ENCODE measurements at places on chromosomes 16 and 17.

DNA sequence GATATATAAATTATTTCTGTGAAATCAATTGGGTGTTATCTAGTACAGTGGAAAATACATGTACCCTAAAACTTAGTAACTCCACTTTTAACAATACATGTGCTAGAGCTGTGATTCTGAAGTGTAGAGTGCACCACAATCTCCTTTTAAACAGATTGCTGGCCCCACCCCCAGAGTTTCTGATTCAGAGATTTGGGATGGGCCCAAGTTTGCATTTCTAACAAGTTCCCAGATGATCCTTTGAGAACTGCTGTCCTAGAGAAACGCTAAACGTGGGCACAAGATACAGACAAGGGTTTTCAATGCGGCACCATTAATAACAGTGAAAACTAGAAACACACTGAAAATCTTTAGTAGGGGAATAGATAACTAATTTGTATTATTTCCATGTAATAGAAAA lies 49.2 kb downstream of the NXPH3 start:
- H3K27me3 ChIP-seq = no peaks in the 10 kb centered on the region
- H3K4me1 ChIP-seq = peaks cover 5% of the 10 kb centered on the region
- no peak for DNase-seq

DNA sequence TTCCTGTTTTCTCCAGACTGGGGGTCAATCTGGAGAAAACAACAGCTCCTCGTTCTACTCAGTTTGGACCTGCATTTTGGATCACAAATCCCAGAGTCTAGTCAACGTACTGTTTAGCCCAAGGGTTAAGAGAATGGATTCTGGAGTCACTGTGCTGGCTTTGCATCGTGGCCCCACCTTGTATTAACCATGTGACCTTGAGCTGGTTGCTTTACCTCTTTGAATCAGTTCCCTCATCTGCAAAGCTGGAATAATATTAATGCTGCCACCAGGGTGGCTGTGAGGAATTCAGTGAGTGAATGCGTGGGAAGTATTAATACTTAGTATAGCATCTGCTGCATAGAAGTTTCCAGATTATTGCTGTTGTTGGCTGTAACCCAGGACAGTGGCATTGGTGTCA lies 11.3 kb upstream of the DHRS7C start:
- no peaks in the 10 kb centered on the region for H3K4me1 ChIP-seq
- H3K27me3 ChIP-seq = peaks cover 41% of the 10 kb centered on the region
- DNase-seq = no peak
- no peak overlapping the region for H3K4me3 ChIP-seq

GRCh38 chr16:82990155-82990554 lies 363.4 kb downstream of the CDH13 start:
- DNase-seq = no peak
- H3K27ac ChIP-seq = no peak overlapping the region
- H3K4me3 ChIP-seq = no peak overlapping the region
- no peaks in the 10 kb centered on the region for H3K27me3 ChIP-seq
- no peaks in the 10 kb centered on the region for H3K36me3 ChIP-seq
- no peaks in the 10 kb centered on the region for H3K4me1 ChIP-seq

DNA sequence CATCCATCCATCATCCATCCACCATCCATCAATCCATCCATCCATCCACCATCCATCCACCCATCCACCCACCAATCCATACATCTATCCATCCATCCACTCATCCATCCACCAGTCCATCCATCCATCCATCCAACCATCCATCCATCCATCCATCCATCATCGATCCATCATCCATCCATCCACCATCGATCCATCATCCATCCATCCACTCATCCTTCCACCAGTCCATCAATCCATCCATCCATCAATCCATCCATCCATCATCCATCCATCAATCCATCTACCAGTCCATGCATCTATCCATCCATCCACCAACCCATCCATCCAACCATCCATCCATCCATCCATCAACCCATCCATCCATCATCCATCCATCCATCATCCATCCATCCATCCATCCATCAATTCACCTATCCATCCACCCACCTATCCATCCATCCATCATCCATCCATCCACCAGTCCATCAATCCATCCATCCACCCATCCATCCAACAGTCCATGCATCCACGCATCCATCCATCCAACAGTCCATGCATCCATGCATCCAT lies 39.3 kb upstream of the SSTR5 start:
- no peak overlapping the region for H3K4me3 ChIP-seq
- no peaks in the 10 kb centered on the region for H3K36me3 ChIP-seq
- no peaks in the 10 kb centered on the region for H3K4me1 ChIP-seq

DNA sequence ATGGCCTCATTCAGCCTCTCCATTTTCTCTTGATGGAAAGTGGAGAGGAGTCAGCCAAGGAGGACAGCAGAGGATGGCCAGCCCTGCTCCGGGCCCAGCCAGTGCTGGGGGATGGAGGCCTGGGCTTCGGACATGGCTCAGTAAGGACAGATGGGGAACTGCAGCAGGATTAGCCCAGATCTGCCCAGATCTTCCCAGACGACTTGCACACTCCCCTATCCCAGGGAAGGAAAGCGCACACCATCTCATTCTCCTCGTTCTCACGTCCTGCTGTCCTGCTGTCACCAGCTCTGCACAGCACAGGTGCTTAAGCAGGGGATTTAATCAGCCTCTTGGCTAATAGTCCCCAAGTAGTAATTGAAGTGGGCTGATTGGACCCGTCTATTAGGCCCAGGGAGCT lies 100.2 kb upstream of the SDK2 start:
- H3K4me3 ChIP-seq = no peak overlapping the region
- H3K27ac ChIP-seq = no peak overlapping the region
- no peaks in the 10 kb centered on the region for H3K4me1 ChIP-seq
- peaks cover 45% of the 10 kb centered on the region for H3K27me3 ChIP-seq
- no peak for DNase-seq

GRCh38 chr16:84194470-84195200 lies 3.7 kb downstream of the ADAD2 start:
- DNase-seq = no peak
- H3K4me3 ChIP-seq = no peak overlapping the region
- no peak overlapping the region for H3K27ac ChIP-seq
- no peaks in the 10 kb centered on the region for H3K4me1 ChIP-seq
- no peaks in the 10 kb centered on the region for H3K27me3 ChIP-seq

DNA sequence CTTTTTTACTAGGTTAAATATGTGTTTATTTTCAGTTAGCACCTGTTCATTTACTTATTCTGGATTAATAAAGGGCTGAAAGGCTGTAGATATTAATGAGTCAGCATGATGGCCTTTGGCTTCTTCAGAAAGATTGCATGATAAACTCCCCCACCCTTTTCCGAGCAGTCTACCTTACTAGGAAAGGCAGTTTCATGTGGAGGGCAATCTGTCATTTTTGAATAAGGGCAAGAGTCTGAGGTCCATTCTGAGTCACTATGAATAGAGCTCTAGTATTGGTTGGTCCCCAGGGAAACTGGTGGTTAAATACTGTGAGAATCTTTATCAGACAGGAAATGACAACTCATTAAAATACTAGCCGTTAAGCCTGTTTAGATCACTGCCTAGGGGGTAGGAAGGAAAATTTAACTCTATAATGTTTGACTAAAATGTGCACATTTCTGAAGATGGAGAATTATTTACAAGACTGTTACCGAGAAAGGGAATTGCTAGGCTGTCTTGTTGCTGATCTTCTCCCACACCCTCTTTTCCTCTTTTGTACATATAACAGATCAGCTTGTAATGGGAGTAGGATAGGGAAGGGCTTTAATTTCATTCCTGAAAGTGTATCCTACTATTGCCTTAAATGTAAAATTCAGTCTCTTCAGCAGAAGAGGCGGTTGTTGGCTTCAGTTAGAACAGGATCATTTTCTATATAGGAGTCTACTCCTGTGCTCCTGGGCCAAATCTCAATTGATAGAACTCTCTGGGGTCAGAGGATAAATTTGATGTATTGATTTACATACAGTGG lies 63.3 kb downstream of the TUBD1 start:
- H3K27me3 ChIP-seq = no peaks in the 10 kb centered on the region
- H3K27ac ChIP-seq = peak overlapping the region; percentile 70
- peaks cover 68% of the 10 kb centered on the region for H3K4me1 ChIP-seq
- peak; percentile 83 for DNase-seq

- H3K36me3 ChIP-seq = no peaks in the 10 kb centered on the region
- no peaks in the 10 kb centered on the region for H3K27me3 ChIP-seq
- H3K4me3 ChIP-seq = no peak overlapping the region
- no peak for DNase-seq
- no peaks in the 10 kb centered on the region for H3K4me1 ChIP-seq
These were observed 154.5 kb downstream of the CBLN1 start for GRCh38 chr16:49127103-49127502.

DNA sequence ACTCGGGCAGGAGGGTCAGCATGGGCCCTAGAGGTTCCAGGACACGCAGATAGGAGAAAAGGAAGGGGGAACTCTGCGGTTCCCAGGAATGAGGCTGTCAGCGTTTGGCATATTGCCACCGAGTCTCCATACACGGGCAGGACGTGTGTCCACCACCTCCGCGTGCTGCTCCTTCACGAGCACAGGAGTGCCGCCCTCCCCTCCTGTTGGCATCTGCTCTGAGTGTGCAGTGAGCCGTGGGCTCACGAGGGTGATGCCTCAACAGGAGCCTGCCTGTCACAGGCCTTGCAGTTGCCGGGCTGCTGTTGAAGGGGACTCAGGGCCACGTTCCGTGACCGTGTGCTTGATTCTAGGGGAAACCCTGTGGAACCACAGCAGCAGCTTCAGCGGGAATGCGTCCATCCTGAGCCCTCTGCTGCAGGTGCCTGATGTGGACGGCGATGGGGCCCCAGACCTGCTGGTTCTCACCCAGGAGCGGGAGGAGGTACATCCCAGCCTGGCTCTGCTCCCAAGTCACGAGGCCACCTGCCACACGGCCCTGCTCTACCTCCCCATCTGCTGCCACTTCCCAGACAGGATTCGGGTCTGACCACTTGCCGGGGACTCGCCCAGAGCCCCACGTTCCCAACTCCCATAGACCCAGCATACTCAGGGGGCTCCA lies 14.6 kb downstream of the RGS11 start:
- no peaks in the 10 kb centered on the region for H3K27me3 ChIP-seq
- no peaks in the 10 kb centered on the region for H3K4me1 ChIP-seq
- no peak overlapping the region for H3K27ac ChIP-seq

GRCh38 chr16:16067127-16067526 lies 117.7 kb downstream of the ABCC1 start:
- DNase-seq = no peak
- no peak overlapping the region for H3K27ac ChIP-seq
- H3K4me1 ChIP-seq = peaks cover 11% of the 10 kb centered on the region
- no peaks in the 10 kb centered on the region for H3K27me3 ChIP-seq
- H3K36me3 ChIP-seq = peaks cover 79% of the 10 kb centered on the region

DNA sequence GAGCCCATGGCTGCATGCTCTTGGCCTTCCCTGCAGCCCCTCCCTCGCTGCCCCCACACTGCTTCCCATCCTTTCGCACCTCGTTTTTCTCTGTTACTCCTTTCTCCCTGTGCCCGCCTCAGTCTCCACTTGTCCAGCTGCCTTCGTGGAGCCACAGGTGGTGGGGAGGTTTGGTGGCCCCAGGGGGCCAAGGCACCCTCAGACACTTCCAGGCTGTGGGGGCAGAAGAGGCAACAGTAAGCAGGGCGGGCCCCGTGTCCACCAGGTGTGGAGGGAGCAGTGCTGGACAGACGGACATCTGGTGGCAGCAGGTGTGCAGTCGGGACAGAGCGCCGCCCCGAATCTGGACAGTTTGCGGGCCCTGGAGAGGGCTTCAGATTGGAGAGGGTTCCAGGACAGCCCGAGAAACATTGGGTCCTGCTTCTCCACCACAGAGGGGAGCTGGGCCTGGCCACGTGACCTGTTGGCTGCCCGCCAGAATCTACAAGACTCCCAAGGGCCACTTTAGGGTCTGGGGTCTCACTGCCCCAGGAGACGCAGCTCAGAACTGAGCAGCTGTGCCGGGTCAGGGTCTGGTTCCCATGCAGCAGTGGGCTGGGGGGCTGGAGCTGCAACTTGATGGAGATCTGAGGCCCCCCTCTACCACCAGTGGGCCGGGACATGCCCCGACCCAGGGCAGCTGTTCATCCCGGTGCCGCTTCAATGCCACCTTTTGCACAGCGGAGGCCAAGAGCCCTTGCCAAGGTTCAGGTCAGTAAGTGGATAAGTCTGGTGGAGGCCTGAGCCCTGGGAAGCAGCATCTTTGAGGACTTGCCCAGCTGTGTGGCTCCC lies 22.8 kb downstream of the BAHCC1 start:
- no peaks in the 10 kb centered on the region for H3K36me3 ChIP-seq
- H3K4me3 ChIP-seq = no peak overlapping the region
- H3K27ac ChIP-seq = peak overlapping the region; percentile 50

GRCh38 chr17:36689089-36689667 lies 87.8 kb downstream of the MRM1 start:
- H3K36me3 ChIP-seq = no peaks in the 10 kb centered on the region
- peaks cover 49% of the 10 kb centered on the region for H3K27me3 ChIP-seq
- DNase-seq = no peak
- no peaks in the 10 kb centered on the region for H3K4me1 ChIP-seq
- no peak overlapping the region for H3K27ac ChIP-seq
- no peak overlapping the region for H3K4me3 ChIP-seq

- no peaks in the 10 kb centered on the region for H3K36me3 ChIP-seq
- H3K27me3 ChIP-seq = no peaks in the 10 kb centered on the region
- H3K4me3 ChIP-seq = no peak overlapping the region
- H3K4me1 ChIP-seq = no peaks in the 10 kb centered on the region
- DNase-seq = no peak
These were observed 46.2 kb downstream of the LGALS9 start for GRCh38 chr17:27677191-27677590.
